Suppressor macrophage treated with lipopolysaccharide for 4 hours (primary cell): ENCODE measurements at places on chromosomes 1 and 21.

DNA sequence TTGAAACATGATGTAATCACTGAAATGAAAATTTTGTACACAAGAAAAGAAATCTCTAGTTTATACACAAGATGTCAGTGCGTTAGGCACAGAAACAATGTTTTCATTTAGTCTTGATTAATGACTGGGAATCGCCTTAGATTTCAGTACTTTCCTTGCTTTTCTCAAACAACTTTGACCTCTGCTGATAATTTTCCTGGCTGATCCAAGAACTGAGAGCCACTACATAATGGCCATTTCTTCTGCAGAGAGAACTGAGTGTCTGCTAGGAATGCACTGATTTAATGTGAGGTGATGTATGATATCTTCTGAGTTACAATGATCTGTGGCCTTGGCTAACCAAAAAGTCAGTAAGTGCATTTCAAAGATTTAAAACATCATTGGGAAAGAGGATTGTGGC lies 308.1 kb downstream of the CTH start:
- no peak for DNase-seq

DNA sequence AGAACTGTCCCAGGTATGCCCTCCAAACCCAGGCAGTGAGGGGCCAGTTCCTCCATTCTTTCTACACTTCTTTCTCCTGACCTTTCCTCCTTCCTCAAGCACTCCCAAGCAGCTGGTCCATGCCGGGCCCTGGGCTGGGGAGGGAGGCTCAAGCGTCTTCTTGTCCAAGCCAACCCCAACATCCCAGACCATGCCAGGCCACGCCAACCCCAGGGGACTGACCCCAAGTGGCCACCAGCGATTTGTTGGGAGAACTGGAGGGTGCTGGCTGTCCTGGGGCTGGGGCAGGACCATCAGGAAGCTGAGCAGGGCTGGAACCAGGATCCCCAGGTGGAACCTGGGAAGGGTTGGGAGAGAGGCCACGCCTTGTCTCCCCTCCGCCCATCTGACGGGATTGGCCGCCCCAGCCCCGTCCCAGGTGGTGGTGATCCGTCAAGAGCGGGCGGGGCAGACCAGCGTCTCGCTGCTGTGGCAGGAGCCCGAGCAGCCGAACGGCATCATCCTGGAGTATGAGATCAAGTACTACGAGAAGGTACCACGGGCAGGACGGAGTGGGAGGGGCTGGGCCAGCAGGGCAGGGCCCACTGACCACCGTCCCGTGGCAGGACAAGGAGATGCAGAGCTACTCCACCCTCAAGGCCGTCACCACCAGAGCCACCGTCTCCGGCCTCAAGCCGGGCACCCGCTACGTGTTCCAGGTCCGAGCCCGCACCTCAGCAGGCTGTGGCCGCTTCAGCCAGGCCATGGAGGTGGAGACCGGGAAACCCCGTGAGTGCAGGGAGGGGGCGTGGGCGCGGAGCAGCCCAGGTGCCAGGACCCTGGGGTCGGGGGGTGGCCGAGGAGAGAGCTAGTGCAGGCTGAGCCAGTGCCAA lies 29.9 kb downstream of the EPHA8 start:
- no peak for DNase-seq

GRCh38 chr1:155713075-155713474 lies 24.2 kb downstream of the DAP3 start:
- DNase-seq = no peak

- no peak for DNase-seq
These were observed 124.8 kb downstream of the ESRRG start for GRCh38 chr1:216598448-216598847.

DNA sequence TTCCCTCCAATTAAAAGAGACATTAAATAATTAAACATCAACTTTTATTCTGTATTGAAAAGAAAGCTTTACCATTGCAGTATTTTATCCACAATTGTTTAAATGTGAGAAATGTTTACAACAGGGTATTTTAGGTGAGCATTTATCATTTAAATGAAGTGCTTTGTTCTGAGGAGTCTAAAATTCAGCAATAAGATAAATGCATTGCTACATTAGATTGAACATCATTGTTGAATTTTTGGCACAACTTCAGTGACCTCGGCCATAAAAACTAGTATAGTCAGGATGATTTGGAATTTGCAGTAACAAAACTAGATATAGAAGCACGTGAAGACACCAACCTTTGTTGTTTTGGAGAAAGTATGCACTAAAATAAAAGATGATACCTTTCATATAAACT lies 692.9 kb downstream of the USP25 start:
- DNase-seq = no peak
